ENCODE measurements at places on chromosomes 3 and 15.

- DNase-seq: no peak
Measured at GRCh38 chr3:170632780-170633179, 46.9 kb upstream of the SLC7A14 start.

DNA sequence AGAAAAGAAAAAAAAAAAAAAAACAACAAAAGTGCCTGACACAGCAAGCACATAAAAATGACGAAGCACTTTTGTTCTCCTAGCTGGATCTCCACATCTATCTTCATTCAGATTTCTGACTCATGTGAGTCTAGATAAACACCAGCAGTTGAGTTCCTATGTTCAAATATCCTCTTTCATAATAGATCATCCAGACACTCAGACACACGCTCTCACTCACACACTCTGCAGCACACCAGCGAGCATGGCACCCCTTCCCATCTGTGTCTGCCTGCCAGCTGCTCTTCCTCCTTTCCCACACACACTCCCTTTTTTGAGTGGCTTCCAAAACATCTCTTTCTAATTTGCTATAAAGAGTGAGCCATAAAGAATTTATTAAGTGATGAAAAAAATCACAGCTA lies 19.8 kb upstream of the CELF6 start:
- DNase-seq: no peak

DNA sequence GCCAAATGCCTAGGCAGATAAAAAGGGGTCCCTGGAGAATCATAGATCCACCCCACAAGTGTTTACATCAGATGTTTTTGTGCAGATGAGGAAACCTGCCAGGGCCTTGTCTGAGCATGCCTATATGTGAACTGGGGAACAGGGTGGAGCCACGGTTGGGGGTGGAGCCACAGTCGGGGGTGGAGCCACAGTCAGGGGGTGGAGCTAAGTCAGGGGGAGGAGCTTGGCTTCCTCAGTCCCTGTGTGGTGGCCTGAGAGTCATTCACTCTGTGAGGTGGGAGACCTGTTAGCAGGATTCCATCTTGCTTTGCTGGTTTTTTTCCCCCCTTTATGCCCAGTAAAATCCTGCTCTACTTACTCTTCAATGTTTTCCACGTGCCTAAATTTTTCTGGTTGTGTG lies 57.8 kb upstream of the TGFBR2 start:
- no peak for DNase-seq

DNA sequence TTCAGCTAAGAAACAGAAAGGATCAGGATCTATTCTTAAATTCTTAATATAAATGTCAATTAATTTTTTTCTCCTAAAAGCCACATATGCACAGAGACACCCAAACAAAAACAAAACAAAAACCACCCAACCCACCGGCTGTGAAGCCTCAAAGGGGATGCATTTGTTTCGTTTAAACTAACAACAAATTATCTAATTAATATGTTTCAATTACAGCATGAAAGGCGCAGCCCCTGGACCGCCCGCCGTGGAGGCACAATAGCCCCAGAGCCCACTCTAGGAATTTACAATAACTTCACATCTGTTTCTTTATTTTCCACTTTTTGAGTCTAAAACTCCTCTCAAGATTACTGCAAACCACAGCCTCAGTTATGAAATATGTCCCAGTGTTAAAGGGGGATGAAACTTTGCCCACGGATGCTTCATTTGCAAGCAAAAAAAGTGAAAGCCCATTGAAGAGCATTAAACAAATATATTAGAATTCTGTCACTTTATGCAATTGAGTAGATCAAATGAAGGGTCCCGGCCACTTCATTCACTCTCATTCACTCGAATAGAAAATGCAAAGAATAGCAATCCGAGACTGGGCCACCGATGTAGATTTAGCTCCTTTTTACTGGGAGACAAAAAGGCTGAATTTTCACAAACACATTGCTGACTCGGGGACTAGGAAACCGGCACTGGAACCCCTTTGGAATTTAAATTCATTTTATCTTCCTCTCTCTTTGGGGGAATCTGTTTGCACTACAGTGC lies 6.0 kb downstream of the FOXB1 start:
- DNase-seq: no peak

All from amygdala (tissue), 56 donors.